ENCODE measurements at places on chromosomes 16 and 17.

- H3K4me3 ChIP-seq = no peak overlapping the region
- DNase-seq = no peak
- no peaks in the 10 kb centered on the region for H3K36me3 ChIP-seq
- no peaks in the 10 kb centered on the region for H3K4me1 ChIP-seq
These were observed 24.0 kb downstream of the TAT start for GRCh38 chr16:71552698-71553503.

DNA sequence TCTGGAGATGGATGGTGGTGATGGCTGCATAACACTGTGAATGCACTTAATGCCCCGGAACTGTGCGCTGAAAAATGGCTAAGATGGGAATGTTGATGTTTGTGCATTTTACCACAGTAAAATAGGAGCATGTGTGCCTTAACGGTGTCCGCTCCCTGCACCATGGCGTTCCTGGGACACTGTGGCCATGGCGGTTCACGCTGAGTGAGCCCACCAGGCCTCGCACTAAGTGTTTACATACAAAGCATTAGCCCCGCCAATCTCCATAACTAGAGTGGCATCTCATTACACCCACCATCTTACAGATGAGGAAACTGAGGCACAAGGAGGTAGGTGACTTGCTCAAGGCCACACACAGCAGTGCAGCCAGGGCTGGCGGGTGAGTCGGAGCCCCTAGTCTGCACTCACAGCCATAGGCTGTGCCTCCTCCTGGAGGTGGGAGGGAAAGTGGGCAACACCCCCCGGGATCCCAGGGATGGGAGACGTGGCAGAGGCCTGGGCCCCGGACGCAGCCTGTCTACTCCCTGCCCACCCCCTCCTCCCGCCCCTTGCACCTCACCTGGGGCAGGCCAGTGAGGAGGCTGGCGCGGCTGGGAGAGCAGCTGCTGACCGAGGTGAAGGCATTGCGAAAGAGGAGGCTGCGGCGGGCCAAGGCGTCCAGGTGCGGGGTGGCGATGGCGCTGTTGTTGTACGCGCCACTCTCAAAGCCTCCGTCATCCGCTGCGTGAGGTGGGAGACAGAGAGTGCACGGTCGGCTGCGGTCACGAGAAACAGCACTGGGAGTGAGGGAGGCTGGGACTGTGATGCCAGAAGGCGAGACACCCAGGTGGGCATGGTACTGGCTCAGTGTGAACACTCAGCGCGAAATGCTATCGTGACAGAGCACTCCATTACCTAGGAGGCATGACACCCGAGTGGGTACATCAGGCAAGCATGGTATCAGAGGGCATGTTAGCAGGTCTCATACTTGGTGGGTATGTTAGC is 3.4 kb downstream of the SGSH start:
- H3K27me3 ChIP-seq = no peaks in the 10 kb centered on the region
- no peak overlapping the region for H3K4me3 ChIP-seq
- H3K27ac ChIP-seq = no peak overlapping the region
- peaks cover 7% of the 10 kb centered on the region for H3K36me3 ChIP-seq

- H3K36me3 ChIP-seq = no peaks in the 10 kb centered on the region
- no peak overlapping the region for H3K27ac ChIP-seq
- H3K4me3 ChIP-seq = no peak overlapping the region
- H3K4me1 ChIP-seq = no peaks in the 10 kb centered on the region
- H3K27me3 ChIP-seq = peaks cover 19% of the 10 kb centered on the region
These were observed 36.9 kb downstream of the SLC47A1 start for GRCh38 chr17:19570544-19571062.

DNA sequence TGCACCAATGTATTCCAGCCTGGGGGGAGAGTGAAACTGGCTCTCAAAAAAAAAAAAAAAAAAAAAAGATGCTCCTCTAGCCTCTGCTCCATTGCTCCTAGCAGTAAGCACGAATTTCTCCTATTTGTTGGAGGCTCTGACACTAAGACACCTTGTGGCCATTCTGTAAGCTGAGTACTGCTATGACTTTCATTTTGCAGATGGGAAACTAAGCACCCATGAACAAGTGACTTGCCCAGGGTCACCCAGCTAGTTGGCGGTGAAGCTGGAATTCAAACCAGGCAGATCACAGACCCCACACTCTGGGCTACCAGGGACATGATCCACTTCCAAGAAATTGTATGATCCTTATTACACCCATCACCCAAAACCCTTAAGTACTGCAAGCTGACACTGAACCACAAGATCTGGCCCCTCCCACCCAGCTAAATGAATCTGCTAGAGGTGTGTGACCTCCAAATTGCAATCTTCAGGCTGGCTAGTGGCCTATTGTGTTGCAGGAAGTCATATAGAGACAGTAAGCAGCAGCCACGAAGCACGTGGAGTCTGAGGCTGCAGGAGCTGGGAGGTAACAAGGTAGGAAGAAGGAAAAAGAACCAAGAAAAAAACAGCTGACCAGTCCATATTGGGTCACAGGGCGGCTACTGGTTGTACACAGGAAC is 209.4 kb downstream of the XYLT1 start:
- H3K27me3 ChIP-seq = no peaks in the 10 kb centered on the region
- no peak overlapping the region for H3K4me3 ChIP-seq
- DNase-seq = peak; percentile 15
- peaks cover 9% of the 10 kb centered on the region for H3K36me3 ChIP-seq
- no peak overlapping the region for H3K27ac ChIP-seq

GRCh38 chr17:71417142-71417541 is 703.7 kb upstream of the SOX9 start:
- H3K27me3 ChIP-seq = no peaks in the 10 kb centered on the region
- no peaks in the 10 kb centered on the region for H3K4me1 ChIP-seq
- no peak for DNase-seq

DNA sequence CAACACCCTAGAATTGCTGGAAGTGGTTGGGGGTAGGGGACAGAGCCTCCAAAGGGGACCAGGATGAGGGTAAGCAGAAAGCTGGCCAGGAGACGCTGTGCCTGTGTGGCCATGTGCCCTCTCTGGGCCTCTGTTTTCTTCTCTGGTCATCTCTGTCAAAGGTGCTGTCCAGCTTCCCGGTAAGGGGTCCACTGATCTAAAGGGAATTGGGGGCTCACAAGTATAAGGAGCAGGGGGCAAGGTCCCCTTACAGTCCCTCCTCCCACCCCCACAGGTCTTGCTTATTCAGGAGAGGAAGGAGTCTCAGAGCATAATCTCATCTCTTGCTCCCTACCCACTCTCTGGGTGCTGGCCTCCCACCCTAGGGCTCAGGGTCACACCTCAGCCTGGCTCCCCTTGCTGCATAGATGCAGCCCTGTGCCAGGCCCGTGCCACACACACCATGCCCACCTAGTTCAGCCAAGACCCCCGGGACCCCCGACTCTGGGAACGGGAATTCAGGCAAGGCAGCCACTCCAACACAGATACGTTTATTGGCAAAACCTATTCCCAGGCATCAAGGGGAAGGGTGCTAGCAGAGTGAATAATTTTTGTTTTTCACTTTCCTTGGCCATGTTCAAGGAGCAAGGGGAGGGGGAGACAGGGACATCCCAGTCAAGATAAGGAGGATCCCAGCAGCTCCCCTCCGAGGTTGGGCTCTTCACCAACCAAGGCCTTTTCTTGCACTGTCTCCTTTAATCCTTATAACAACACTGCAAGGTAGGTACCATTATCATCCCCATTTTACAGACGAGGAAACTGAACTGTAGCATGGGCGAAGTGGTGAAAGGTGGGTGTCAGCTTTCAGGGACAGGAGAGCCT is 19.8 kb downstream of the SLC4A1 start:
- DNase-seq = no peak
- H3K27ac ChIP-seq = no peak overlapping the region
- H3K4me1 ChIP-seq = peaks cover 33% of the 10 kb centered on the region
- H3K27me3 ChIP-seq = no peaks in the 10 kb centered on the region
- H3K36me3 ChIP-seq = no peaks in the 10 kb centered on the region

- no peaks in the 10 kb centered on the region for H3K27me3 ChIP-seq
- peaks cover 48% of the 10 kb centered on the region for H3K36me3 ChIP-seq
- no peak overlapping the region for H3K27ac ChIP-seq
- H3K4me1 ChIP-seq = no peaks in the 10 kb centered on the region
- H3K4me3 ChIP-seq = no peak overlapping the region
- no peak for DNase-seq
These were observed 15.3 kb downstream of the KLHL36 start for GRCh38 chr16:84663433-84664101.

- no peak overlapping the region for H3K27ac ChIP-seq
- H3K36me3 ChIP-seq = no peaks in the 10 kb centered on the region
- H3K4me3 ChIP-seq = no peak overlapping the region
- no peaks in the 10 kb centered on the region for H3K4me1 ChIP-seq
These were observed 7.0 kb upstream of the RBFOX3 start for GRCh38 chr17:79617740-79618382.

- H3K4me1 ChIP-seq = peaks cover 5% of the 10 kb centered on the region
- DNase-seq = no peak
- H3K4me3 ChIP-seq = no peak overlapping the region
- H3K27ac ChIP-seq = no peak overlapping the region
These were observed 87.9 kb upstream of the TOB1 start for GRCh38 chr17:50953831-50954601.

DNA sequence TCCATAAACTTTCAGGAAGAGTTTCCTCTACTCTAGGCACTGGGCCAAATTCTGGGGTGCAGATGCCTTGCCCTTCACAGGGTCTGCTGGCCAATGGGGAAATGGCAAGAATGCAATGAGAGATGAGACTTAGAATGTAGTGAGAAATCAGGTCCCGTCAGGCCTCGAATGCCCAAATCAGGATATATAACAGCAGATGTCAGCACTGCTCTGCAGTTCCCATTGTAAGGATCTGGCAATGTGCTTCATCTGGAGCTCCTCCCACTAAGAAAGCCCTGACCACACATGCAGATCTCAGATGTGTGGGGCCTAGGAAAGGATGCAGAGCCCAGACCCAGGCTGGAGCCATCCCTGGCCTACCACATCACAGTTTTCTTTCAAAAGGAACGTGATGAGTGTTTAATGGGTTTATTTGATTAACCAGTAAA is 13.9 kb upstream of the LPCAT2 start:
- peaks cover 2% of the 10 kb centered on the region for H3K27me3 ChIP-seq
- no peak overlapping the region for H3K4me3 ChIP-seq
- H3K27ac ChIP-seq = no peak overlapping the region
- DNase-seq = no peak
- H3K36me3 ChIP-seq = no peaks in the 10 kb centered on the region

GRCh38 chr16:87115646-87116045 is 201.5 kb downstream of the C16orf95 start:
- DNase-seq = no peak
- no peaks in the 10 kb centered on the region for H3K4me1 ChIP-seq
- H3K36me3 ChIP-seq = no peaks in the 10 kb centered on the region
- peaks cover 10% of the 10 kb centered on the region for H3K27me3 ChIP-seq

DNA sequence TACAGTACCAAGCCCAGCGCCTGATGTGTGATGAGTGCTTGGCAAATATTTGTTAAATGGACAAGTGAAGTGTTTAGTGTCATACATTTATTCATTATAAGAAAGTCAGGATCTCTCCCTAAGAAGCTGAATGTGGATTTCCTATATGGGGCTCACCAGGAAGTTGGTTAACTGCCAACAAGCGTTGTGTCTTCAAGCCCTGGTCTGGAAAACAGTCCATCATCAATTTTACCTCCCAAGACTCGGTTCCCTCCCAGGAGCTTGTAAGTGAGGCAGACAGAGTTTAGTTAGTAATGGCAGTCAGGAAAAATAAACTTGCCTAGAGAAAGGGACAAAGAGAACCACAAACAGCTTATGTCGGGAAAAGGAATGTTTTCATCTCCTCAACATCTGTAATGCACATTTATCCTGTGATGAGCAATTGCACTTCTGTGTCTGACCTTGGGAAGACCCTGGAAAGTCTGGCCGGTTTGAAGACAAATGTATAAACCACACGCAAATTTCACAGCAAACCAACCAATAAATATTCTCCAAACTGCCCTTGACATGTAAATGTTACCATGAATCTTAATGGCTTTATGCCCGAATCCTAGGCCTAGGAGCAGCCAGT is 28.3 kb downstream of the C16orf95 start:
- no peaks in the 10 kb centered on the region for H3K4me1 ChIP-seq
- H3K27me3 ChIP-seq = no peaks in the 10 kb centered on the region
- no peak overlapping the region for H3K4me3 ChIP-seq
- DNase-seq = no peak
- no peak overlapping the region for H3K27ac ChIP-seq
- peaks cover 9% of the 10 kb centered on the region for H3K36me3 ChIP-seq

GRCh38 chr16:49457196-49457595 is 83.6 kb downstream of the C16orf78 start:
- H3K27ac ChIP-seq = no peak overlapping the region
- H3K4me3 ChIP-seq = no peak overlapping the region
- DNase-seq = no peak
- H3K36me3 ChIP-seq = no peaks in the 10 kb centered on the region
- peaks cover 4% of the 10 kb centered on the region for H3K4me1 ChIP-seq

DNA sequence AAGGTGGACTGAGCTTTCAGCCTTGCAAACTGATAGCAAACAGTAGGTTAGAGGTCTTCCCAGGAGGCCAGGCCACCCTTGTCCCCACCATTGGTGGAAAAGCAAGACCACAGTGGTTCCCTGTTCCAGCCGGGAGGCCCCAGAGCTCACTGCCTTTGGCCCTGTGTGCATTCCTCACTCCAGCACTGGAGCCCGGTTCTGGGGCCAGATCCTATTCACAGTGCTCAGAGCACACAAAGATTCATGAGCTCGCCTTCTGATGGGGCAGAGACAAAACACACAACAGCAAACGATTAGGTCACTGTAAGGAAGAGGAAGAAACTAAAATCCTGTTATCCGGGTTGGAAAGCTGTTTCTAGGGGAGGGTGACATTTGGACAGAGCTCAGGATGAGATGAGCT is 5.6 kb upstream of the PGS1 start:
- no peaks in the 10 kb centered on the region for H3K36me3 ChIP-seq
- no peaks in the 10 kb centered on the region for H3K27me3 ChIP-seq
- H3K4me3 ChIP-seq = no peak overlapping the region
- no peak for DNase-seq
- peaks cover 17% of the 10 kb centered on the region for H3K4me1 ChIP-seq

DNA sequence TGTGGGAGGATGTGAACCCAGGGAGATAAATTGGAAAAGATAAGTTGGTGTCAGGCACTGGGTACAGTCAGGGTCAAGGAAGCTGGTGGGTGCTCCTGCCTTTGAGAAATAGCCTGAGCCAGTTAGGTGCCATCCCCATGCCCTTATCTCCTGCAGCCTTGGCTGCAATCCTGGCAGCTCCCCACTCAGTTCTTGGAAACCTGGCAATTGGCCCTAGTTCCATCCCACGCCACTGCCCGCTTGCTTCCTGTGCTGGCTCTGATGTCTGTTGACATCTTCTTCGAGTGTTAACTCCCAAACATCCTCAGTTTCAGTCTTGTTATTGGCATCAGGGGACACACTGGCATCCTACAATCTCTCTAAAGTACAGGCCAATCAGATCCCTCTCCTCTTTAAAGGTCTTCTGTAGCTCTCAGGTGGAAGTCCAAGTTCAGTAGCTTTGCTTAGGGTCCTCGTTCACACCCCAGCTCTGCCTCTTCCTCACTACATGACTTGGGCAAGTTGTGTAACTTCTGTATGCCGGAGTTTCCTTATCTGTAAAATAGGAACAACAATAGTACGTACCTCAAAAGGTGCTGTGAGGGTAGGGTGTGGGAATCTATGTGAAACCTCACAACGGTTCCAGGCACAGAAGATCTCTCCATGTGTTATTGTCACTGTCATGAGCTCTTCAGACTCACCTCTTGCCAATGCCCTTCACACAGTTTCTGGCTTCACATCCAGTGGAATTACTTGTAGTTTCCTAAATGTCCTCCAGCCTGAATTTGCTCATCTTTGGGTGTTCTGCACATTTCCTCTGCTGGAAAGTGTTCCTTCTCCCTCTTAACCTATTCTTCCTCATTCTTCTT is 13.5 kb upstream of the PRKAR1A start:
- DNase-seq = no peak
- no peaks in the 10 kb centered on the region for H3K27me3 ChIP-seq
- peak overlapping the region; percentile 23 for H3K4me3 ChIP-seq
- H3K27ac ChIP-seq = peak overlapping the region; percentile 81
- H3K4me1 ChIP-seq = peaks cover 35% of the 10 kb centered on the region

Measured in activated T-helper 1 cell treated with anti-CD3 and anti-CD28 coated beads, Interleukin-12 subunit alpha, Interleukin-12 subunit beta, Interleukin-2, Interleukin-4 antibody, amounts not matched to agents 30 ng/mL and 10 ng/mL and 1 ng/mL, durations not matched to agents 14 hours and 24 hours and 36 hours (primary cell).